CD4-positive, alpha-beta memory T cell (primary cell): ENCODE measurements at places on chromosomes 12 and 14.

DNA sequence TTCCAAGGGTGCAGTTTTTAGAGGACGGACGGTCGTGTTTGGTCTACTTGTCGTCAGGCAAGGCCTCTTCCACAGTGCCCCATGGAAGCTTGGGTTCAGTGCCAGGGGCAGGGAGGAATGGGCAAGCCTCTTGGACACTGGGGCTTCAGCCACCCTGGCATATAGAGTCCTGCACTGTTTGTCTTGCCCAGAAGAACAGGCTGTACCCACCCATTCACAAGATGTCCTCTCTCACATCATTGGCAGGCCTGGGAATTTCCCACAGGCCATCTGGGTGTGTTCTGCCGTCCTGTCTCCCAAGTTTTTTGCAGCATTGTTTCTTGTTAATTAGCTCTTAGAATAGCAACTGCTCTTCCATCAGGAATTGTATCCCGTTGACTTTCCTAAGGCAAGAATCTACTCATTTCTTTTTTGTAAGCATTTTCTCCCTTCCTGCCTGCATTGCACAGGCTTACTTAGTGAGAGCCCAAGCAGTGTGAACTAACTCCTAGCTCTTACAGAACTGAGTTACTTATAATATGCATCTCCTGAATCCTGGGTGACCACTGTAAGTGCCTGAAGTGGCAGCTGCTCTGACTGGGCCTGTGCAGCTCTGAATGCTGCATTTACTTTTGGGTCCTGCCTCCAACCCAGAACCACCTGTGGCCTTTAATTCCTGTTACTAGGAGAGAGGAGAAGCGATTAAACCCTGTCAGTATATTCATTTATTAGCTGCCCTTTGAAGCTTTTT, 149.4 kb upstream of the HIF1A start:
- DNase-seq: no peak

DNA sequence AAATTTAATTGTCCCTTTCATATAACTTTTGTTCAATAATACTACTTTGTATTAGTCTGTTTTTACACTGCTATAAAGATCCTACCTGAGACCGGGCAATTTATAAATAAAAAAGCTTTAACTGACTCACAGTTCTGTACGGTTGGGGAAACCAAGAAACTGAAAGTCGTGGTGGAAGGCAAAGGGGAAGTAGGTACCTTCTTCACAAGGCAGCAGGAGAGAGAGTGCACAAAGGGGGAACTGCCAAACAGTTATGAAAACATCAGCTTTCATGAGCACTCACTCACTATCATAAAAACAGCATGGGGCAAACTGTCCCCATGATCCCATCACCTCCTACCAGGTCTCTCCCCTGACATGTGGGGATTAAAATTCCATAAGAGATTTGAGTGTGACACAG, 1069.0 kb downstream of the FSCB start:
- no peak for DNase-seq

DNA sequence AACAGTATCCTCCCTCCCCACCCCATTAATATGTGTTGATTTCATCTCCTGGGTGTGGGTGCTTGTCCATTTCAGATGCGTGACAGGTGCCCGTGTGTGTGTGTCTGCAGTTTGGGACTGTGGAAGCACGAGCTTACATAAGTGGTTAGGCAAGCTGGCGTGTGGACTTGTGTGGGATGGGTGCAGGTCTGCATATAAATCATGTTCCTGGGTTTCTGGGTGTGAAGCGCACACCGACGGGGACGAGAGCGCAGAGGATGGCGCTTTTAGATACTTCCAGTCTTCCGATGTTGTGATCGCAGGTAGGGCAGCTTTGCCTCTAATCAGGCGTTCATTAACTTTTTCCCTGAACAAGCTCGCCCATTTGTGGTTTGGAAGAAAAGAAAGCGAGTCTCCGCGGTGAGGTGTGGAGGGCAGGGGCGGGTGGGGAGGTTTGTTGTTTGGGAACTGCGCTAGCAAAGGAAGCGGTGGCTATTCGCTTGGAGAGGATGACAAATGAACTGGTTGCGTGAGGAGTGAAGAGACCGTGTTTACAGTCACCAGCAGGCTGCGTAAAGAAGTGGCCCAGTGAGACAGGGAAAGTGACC, 865 bp downstream of the RGS6 start:
- DNase-seq: no peak

DNA sequence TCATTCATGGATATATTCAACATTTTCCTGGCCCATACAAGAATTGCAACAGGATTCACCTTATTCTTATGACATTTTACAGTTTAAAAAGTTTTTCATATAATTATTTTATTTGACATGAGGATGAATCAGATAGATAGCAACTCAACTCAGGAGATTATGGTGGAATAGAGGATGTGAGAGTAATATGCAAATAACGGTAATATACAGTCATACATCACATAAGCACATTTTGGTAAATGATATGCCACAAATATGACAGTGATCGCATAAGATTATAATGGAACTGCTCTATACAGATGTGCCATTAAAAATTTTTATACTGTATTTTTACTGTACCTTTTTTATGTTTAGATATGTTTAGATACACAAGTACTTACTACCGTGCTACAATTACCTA, 24.1 kb upstream of the CRADD start:
- DNase-seq: no peak

DNA sequence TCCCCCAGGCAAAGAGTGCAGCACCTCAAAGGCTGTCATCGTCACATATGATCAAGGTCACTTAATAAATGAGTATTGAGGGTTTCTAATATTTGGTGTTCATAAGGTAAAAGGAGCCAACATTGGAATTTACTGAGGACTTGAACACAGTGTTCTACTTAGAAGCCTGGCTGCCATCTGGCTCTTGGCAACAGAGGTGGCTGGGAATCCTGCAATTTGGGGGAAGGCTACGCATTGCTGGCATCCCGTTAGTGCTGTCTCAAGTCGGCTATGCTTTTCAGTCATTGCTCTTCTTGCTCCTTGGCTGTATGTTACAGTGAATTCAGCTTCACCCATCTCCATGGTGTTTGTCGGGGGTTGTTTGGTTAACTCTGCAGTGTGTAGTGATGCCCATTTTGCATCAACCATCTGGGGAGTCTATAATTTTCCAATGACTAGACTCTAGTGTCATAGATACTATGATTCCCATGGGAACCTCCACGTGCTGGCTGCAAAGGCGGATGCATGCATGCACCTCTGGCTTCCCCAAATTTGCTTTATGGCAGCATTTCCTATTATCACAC, 12.9 kb upstream of the SLC24A4 start:
- no peak for DNase-seq

- no peak for DNase-seq
These were observed 116.1 kb upstream of the FBXO33 start for GRCh38 chr14:39548358-39548757.
